ACHN (cell line): ENCODE measurements at places on chromosomes 12 and 14.

DNA sequence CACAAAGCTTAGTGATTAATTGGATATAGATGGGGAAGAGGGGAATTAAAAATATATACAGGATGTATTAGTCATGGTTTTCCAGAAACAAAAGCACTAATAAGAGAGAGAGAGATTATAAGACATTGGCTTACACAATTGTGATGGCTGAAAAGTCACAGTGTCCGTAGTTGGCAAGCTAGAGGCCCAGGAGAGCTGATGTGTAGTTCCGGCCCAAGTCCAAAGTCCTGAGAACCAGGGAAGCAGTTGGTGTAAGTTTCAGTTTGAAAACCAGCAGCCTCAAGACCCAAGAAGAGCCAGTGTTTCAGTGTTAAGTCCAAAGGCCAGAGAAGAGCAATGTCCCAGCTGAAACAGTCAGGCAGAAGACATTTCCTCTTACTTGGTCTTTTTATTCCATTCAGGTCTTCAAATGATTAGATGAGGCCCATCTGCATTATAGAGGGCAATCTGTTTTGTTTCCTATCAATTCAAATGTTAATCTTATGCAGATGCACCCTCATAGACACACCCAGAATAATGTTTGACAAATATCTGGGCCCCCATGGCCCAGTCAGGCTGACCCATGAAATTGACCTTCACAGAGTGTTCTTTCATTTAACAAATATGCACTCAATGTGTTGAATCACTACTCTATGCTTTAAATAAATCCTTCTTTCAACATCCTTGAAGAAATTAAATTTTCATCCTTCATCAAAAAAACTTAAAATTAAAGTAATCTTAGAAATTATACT lies 67.2 kb upstream of the DIO2 start:
- no peak for DNase-seq

DNA sequence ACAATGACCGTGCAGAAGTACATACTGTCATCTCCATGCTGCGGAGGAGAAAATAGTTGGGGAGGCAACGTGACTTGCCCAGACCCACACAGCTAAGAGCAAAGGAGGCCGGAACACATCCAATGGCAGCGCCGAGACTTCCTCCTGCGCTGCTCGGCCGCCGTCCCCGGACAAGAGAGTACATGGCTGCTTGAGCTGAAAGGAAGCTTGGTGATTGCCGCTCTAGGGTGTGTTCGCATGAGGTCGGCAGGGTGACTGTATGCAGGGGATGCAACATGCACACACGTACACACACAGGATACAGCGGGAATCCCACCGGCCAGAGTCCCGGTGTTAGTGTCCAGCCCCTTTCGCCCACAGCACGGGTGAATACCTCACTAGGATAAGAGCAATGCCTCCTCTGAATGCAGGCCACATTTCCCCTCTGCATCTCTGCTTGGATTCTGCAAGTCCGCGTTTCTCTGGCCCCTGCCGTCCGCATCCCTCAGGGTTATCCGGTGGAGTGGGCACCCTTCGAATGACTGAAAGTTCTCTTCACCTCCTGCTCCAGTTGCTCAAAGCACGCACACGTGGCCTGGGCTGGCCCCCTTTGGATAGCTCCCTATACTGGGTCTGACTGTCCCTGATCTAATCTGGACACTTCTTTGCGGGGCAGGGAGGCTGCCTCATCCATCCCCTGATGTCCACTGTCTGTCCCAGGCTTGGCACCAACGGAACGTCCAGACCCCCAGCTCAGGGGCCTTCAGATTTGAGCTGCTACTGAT lies 78.8 kb downstream of the GSC start:
- DNase-seq: no peak

DNA sequence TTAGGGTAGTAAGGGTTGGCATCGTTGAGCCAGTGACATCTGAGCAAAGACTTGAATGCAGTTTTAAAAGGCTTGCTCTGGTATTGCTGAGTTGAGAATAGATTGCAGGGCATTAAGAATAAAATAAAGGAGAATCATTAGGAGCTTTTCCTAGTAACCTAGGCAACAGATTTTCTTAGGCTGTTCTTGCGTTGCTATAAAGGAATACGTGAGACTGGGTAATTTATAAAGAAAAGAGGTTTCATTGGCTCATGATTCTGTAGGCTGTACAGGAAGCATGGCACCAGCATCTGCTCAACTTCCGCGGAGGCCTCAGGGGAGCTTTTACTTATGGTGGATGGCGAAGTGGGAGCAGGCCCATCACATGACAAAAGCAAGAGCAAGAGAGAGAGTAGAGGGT lies 97.4 kb downstream of the RAD51B start:
- DNase-seq: no peak

GRCh38 chr12:83197483-83197914 lies 510.8 kb downstream of the TMTC2 start:
- DNase-seq: no peak

DNA sequence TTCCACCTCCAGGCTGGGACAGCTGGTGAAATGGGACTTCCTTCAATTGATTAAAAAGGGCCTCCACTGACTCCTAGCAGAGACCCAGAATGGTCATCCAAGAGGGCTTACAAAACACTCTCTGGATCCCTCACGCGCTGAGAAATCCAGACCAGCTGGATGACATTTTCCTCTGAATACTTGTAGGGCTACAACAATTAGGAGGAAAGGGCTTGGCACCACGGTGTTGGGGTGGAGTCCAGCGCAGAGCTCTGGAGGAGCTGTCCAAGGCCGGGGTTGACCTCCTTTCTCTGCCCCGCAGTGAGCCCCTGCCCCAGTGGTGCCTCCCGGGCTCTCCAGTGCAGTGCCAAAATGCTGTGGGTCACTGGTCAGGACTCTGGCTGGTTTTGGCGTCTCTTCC lies 189.0 kb upstream of the CCND2 start:
- no peak for DNase-seq

DNA sequence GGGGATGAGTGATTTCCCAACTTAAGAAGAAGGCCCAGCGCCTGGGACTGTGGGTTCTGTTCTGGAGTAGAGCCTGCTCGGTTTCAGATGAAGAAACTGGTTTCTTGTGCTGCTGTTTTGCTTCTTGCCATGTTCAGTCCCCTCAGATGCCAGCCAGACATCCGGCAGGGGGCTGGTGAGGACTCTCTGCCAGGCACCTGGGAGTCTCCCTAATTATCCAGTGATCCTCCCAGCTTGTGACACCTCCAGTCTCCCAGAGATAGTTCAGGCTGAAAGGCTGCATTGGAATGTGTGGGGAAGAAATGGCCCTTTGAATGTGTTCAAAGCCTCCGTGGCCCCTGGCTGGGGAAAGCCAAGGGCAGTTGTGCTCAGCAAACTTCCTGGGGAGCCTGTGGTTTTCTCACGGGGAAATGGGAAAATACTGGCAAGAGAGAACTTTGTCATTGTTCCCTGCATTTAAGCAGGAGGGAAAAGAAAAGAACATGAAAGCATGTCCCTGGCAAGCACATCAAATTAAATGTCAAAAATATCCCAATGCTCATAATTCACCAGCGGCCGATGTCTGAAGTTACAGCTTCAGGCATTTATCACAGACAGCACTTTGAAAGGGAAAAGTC lies 8.5 kb upstream of the SERPINA12 start:
- no peak for DNase-seq

DNA sequence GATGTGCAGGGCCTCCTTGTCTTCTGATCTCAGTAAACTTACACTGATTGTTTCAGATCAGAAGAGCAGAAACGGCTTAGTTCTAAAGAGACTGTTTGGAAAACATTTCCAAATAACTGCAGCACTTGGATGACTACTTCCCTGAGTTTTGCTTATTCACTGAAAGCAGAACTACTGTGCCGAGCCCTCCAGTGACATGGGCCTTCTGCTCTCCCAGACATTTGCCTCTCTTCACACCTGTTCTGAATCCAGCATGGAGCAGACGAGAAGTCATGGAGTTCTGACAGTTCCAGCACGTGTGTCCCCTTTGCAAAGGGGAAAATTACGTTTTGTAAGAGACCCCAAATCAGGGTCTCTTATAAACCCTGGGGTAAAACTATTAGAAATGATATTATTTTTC lies 31.4 kb downstream of the ETNK1 start:
- DNase-seq: no peak

DNA sequence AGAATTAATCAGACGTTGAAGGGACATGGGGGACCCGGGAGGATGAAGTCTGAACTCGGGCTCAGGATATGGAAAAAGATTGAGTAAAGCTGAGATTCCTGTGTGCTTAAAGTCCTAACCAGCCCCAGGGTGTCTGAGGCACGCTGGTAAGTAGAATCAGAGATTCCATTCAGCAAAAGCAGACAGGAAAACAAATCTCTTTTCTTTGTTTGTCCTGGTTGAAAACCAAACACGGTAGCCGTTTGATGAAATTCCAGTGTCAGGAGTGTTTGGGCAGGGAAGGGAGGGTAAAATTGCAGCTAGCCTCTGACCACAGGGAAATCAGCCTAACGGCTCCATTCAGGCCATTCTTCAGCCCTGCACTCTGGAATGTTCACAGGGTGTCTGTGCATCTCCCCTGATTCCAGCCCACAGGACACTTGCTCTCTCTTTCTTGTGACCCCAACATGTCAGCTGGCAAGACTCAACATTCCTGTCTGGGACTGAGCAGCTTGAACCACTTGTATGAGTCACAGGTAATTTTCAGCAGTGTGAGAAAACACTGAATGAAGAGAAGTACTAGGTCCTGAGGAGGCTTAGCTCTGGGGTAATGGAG lies 31.0 kb downstream of the NINJ2 start:
- DNase-seq: peak; percentile 62

DNA sequence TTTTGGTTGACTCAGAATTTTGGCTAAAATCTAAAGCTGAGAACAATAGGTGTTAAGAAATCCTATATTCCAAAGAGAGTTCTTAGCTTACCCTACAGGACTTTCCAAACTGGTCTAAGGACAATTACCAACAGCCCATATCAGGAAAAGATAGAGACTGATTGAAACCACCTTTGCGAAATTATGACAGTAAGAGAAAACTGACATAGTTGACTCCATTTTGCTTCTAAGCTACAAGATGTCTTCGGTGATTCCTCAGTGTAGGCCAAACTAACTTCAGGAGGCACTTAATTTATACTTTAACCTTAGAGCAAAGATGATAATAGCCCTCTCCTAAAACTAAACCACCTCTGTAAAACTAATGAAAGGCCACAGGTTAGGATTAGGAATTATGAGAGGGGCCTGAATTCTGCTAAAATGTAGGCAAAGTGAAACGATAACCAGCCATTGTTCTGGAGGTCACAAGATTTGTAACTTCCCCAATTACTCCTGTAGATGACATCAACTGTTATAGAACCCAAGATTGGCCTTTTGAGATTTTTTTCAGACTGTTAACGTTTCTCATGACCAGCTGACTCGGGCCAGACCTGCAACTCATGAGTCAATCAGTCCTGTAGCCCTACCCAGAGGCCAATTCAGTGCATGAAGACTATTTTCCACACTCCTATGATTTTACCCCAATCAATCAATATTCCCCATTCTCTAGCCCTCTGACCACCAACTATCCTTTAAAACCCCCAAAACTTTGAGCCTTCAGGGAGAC lies 43.0 kb downstream of the KLRG1 start:
- no peak for DNase-seq

- DNase-seq: no peak
These were observed 43.0 kb downstream of the SRRM4 start for GRCh38 chr12:119024356-119024755.

- DNase-seq: peak; percentile 29
These were observed 3.0 kb downstream of the ZBTB1 start for GRCh38 chr14:64507376-64508156.

DNA sequence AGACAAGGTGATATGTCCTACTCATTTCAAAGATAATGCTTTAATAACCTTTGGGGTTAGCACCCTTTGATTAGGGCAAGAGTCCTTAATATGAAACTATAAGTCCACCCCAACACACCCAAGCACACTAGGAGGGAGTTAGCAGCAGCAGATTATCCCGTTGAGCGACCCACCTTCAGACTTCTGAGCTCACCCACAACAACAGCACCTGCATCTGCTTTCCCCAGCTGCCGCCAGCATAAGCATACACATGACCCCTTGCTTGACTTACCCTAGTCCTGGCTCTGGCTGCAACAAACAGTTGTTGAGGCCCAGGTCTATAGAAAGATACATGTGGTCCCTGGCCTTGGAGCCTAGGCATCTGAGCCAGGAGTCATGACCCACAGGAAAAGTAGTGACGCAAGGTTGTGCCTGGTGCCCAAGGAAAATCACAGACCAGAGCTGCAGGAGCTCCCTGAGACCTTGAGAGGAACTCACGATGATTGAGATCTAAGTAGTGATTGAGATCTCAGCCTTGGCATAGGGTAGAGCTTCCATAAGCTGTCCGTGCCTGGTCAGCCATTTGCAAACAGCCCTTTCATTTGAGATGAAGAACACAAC lies 19.0 kb downstream of the ZDHHC22 start:
- no peak for DNase-seq

DNA sequence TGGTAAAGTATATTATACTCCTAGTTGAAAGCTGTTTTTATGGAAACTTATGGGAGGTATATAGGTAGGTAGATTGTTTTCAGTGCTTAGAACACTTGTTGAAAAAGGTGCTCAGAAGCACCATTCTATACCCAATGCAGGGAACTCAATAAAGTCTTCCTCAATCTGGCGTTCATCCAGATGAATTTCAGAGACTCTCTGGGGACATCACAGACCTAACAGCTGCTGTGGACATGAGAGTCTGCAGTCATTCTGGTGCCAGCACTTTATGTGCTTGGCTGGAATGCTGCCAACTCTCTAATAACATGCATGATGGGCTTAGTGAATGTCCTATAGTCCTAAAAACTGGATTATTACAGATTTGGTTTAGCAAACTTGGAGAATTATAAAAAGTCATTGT lies 115.9 kb downstream of the NTN4 start:
- DNase-seq: no peak

- DNase-seq: no peak
These were observed 207.0 kb downstream of the MYRFL start for GRCh38 chr12:70032076-70032475.

- peak; percentile 77 for DNase-seq
These were observed 31.2 kb upstream of the USP44 start for GRCh38 chr12:95582230-95583058.
